ENCODE measurements at places on chromosomes 12 and 14.

DNA sequence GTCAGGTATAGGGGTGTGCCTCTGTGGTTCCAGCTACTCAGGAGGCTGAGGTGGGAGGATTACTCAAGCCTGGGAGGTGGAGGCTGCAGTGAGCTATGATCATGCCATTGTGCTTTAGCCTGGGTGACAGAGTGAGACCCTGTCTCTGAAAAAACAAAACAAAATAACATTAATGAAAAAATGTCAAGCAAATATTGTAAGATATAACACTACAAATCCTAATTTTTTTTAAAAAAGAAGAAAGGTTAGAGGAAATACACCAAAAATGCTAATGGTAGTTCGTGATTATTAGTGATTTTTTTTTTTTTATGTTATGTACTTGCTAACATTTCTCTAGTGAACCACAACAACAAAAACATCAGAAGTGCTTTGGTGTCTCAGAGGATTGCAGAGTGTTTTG, 47.7 kb downstream of the TSPAN9 start:
- no peak for DNase-seq

DNA sequence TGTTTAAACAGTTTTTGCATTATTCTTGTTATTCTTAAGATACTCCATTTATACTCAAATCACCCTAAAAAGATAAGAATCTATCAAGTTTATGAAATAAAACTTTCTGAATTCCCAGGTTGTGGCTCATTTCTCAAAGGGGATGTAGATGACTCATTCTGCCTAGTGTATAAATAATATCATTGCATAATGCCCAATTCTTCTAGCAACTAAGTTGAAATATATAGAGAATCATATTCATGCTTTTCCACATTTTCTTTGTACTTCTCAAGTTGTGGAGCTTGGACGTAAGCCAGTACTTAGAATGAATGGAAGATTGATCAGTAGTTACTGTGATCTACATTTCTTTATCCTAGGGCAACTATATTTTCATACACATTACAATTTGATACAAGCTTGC, 201.1 kb downstream of the PPFIA2 start:
- DNase-seq, result no peak

- DNase-seq, result no peak
Observed at GRCh38 chr12:76020281-76020680, 11.3 kb downstream of the PHLDA1 start.

GRCh38 chr12:27865421-27865820, 85.4 kb upstream of the MANSC4 start:
- peak; percentile 39 for DNase-seq

- no peak for DNase-seq
Observed at GRCh38 chr12:120639771-120640721, at the start of gene CABP1. CABP1 (plus strand) TSS chr12:120640626; CDS start chr12:120640686, 60 bp downstream.

DNA sequence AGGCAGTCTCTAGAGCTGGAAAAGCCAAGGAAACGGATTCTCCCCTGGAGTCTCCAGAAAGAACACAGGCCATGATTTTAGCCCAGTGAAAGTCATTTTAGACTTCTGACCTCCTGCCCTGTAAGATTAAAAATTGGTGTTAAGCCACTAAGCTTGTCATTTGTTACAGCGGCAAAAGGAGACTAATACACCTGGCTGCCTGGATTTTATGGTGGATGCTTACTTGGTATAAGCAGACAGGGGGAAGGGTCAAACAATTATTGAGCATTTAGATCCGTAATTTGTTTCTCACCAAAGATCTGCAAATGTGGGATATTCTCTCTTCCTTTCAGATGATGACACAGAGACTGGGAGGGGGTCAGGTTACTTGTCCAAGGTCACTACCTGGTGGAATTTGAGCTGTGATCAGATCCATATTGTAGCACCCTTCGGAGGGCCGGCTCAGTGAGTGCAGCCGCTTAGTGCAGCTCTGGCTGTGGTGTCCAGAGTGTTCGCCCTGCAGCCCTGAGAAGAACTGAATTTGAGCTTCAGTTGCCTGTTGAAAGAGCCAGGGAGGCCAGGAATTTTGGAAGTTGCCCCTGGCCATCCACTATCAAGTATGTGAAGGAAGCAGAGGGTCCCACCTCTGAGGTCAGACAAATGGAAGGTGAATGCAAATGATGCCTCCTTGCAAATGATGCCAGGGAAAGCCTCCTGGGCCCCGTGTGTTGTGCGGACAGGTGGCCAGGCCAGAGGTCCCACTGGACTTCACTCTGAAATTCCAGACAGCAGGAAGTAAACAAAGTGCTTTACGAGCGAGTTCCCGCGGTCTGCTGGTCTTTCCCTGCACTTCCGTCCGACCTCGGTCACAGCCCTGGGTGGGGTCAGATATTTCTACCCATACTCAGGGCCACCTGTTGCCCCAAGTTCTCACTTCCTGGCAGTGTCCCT, 15.1 kb downstream of the GLRX5 start:
- no peak for DNase-seq

DNA sequence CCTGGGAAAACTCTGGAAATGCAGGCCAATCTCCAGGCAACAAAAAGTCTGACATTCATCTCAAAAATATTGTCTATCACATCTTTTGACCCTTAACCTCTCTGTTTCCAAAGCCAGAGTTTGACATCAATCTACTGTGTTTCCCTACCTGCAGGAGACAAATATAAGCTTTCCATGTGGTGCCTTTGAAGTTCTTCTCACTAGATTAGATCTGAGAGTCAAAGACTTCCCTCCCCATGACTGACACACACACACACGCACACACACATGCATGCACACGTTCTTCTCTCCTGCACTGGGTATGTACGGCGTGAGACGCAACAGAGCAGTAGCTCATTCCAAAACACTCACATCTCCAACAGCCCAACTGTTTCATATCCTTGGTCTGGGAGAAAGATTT, 8.1 kb upstream of the ITPR2 start:
- DNase-seq, result no peak

- no peak for DNase-seq
Observed at GRCh38 chr14:63275611-63276010, 43.1 kb downstream of the GPHB5 start.

DNA sequence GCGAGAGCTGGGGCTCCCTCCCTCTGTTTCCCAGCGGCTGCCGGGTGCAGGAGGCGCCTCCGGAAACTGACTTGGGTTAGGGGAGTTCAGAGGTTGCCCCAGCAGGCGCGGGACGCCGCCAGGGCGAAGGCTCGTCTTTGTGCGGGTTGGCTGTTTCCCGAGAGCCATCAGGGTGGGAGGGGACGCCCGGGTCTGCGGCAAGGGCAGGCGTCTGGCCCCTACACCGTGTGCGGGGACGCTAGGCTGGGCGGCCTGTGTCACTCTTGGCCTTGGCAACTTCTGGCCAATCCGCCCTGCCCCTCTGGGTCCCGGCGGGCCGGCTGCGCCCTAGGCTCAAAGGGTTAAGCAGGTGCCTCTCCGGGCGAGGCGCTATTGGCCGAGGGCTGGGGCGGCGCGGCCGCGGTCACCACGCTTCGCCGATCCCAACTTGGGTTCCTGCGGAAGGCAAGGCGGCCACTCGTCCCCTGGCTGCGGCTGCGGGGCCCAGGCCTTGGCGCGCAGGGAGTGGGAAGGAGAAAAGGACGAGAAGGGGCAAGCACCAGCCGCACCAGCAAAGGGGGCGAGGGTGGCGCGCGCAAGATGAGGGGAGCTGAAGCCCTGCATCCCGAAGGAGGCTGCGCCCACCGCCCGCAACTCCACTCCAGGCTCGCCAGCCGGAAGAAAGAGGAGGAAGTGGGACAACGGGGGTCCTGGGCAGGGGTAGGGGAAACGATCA, 5.6 kb upstream of the NPAS3 start:
- DNase-seq, result no peak

DNA sequence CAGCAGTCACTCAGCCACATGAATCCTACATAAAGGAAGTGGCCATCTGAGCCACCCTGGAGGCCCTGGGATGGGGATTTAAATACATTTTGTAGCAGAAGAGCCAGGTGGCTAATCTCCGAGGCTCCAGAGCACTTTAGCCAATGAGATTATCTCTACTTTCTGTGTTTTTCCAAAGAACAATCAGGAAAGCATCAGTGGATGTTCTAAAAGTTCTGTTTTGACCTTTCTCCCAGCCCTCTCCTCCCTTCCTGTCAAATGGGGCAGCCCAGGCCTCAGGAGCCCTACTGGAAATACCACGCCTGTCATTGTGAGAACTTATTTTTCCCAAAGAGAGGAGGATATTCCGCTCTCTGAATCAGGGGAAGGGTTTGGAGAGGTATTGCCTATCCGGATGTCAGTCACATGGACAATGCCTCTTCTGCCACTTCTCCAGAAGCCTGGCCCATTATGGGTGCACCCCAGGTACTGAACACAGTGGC, 336.8 kb upstream of the FKBP4 start:
- DNase-seq, result no peak

- DNase-seq, result no peak
Observed at GRCh38 chr14:52735921-52736489, 6.0 kb downstream of the STYX start.

GRCh38 chr12:40137252-40137651, 31.4 kb upstream of the SLC2A13 start:
- no peak for DNase-seq

DNA sequence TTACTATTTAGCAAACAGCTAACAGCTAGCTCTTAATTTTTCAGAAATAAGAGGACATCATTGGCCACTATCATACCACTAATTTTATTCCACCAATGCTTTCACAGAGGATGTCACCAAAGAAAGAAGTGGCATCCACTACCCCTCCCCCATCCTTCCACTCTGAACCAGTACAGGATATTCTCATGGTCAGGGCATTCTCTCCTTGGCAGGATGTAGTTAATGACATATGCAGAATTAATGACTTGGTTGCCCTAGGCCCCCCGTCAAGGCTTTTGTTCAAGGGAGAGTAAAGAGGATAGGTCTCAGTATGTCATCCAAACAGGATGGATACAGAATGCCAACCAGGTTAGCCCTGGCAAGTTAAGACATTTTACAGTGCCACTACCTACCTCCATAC, 18.9 kb upstream of the NUP107 start:
- no peak for DNase-seq

- no peak for DNase-seq
Observed at GRCh38 chr12:85509857-85510256, 229.8 kb downstream of the ALX1 start.

DNA sequence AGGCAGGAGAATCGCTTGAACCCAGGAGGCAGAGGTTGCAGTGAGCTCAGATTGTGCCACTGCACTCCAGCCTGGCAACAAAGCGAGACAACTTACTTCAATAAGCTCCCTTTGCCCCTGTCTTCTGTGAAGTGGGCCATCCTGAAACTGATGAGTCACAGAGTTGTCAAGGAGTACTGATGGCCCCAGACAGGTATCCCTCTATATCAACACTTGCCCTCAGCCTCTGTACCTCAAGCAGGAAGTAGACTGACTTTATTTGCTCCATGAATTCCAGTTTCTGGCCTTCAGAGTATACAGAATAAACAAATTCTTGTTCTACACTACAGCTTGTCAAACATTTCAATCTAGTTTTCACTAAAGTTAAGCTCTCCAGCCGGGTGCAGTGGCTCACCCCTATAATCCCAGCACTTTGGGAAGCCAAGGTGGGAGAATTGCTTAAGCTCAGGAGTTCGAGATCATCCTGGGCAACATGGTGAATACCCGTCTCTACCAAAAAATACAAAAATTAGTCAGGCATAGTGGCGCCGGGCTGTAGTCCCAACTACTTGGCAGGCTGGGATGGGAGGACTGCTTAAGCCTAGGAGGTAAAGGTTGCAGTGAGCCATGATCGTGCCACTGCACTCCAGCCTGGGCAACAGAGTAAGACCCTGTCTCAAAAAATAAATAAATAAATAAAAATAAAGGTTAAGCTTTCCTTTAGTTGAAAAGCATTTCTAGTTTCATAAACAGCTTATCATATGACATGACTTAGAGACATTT, 16.4 kb upstream of the LRP10 start:
- DNase-seq, result no peak

- DNase-seq, result no peak
Observed at GRCh38 chr12:76855271-76855670, 23.5 kb downstream of the CSRP2 start.

DNA sequence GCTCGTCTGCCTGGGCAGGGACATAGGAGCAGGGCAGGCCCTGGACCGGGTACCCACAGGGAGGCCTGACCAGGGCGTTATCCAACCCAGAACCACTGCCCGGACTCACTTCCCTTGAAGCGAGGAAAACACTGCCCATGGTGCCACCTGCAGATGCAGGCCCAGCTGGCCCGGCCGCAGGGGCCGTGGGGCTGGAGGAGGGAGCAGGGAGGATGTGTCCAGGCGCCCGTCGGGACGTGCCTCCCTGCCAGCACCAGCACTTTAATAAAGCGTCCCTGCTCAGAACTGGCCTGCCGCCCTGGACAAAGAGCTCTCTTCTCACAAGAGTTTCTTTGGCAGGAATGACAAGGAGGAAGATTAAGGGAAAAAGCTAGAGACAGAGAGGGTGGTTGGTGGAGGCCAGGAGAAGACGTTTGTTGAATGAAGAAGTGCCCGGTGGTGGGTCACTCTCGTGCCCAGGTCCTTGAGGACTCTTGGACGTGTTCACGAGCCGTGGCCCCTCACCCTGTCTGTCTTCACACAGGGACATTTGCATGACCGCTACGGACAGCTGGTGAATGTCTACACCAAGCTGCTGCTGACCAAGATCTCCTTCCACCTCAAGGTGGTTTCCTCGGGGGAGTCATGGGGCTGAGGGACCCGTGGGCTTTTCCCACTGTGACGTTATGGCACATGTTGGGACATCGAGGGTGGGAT, 14.2 kb downstream of the HIP1R start:
- DNase-seq, result no peak

- DNase-seq, result no peak
Observed at GRCh38 chr12:124302807-124303578, 8.1 kb downstream of the RFLNA start.

DNA sequence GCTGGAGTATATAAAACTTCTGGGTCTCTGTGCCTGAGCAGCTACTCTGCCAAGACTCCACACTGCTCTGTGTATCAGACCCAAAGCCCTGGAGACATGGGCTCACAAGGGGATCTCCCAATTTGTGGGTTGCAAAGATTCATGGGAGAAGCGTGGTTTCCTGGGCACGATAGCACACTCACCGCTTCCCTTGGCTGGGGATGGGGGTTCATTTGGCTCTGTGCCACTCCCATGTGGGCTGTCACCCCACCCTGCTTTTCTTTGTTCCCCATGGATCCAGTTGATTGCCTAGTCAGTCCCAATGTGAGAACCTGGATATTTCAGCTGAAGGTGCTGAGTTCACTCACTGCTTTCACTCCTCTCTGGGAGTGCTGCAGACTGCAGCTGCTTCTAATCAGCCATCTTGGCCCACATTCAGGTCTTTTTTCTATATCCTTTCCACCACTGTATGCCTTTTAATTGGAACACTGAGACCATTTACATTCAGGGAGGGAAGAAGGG, 40.0 kb upstream of the PCNX4 start:
- DNase-seq, result peak; percentile 2

- DNase-seq, result no peak
Observed at GRCh38 chr12:14443531-14443930, 78.0 kb downstream of the ATF7IP start.

GRCh38 chr14:63752449-63753169, 24.7 kb upstream of the SGPP1 start:
- peak; percentile 8 for DNase-seq
